Thymus (tissue), 14 donors: ENCODE measurements at places on chromosomes 5 and 9. TPM values are rescaled to one million over a fixed set of nuclear protein-coding genes. Genes with fewer than 3 reads are reported as not detected.

IL4 gene
- total RNA-seq: 4.5 TPM

PPP2CA gene
- 88.6 TPM for total RNA-seq

PCDHA10 gene
- total RNA-seq: under 0.01 TPM

CD72 gene
- total RNA-seq: 6.8 TPM

FRRS1L gene
- 0.09 TPM for total RNA-seq

PIP5KL1 gene
- total RNA-seq: 0.33 TPM

HEMGN gene
- 16.9 TPM for total RNA-seq

CCL21 gene
- total RNA-seq: 43.7 TPM

HARS2 gene
- total RNA-seq: 23.4 TPM

ABO gene
- total RNA-seq: 0.14 TPM

KCNV2 gene
- total RNA-seq: not detected

GPR151 gene
- total RNA-seq: under 0.01 TPM

ECSCR gene
- 8.7 TPM for total RNA-seq

ACTL7B gene
- total RNA-seq: not detected

ROR2 gene
- total RNA-seq: 4.5 TPM

BTNL3 gene
- total RNA-seq: not detected

BNC2 gene
- 3.9 TPM for total RNA-seq

FOXI1 gene
- total RNA-seq: 0.14 TPM

ERCC8 gene
- 17.9 TPM for total RNA-seq

SLC45A2 gene
- not detected for total RNA-seq

ACTBL2 gene
- total RNA-seq: not detected

FGFR4 gene
- total RNA-seq: 0.28 TPM

NOXA1 gene
- 1.9 TPM for total RNA-seq

FLT4 gene
- total RNA-seq: 1.0 TPM

RNF183 gene
- total RNA-seq: 0.24 TPM
